ENCODE measurements at places on chromosomes 3 and 15.

GRCh38 chr3:133047980-133048379 lies 9.8 kb downstream of the TMEM108 start:
- no peak for DNase-seq

GRCh38 chr3:158434412-158435038 lies 136.5 kb upstream of the MLF1 start:
- no peak for DNase-seq

DNA sequence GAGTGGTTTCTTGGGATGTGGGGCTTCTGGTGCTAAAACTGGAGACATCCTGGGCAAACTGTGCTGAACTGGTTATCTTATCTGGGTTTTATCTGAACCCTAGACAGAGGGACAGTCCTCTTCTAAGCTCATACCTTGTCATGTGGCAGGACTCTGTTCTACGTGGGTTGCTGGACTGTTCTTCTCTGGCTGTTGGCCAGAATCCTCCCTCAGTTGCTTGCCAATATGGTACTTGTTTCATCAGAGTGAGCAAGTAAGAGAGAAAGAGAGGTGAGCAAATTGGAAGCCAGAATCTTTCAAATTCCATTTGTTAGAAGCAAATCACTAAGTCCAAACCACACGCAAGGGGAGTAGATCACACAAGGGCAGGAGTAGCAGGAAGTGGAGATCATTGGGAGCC lies 291.5 kb upstream of the TBL1XR1 start:
- no peak for DNase-seq

DNA sequence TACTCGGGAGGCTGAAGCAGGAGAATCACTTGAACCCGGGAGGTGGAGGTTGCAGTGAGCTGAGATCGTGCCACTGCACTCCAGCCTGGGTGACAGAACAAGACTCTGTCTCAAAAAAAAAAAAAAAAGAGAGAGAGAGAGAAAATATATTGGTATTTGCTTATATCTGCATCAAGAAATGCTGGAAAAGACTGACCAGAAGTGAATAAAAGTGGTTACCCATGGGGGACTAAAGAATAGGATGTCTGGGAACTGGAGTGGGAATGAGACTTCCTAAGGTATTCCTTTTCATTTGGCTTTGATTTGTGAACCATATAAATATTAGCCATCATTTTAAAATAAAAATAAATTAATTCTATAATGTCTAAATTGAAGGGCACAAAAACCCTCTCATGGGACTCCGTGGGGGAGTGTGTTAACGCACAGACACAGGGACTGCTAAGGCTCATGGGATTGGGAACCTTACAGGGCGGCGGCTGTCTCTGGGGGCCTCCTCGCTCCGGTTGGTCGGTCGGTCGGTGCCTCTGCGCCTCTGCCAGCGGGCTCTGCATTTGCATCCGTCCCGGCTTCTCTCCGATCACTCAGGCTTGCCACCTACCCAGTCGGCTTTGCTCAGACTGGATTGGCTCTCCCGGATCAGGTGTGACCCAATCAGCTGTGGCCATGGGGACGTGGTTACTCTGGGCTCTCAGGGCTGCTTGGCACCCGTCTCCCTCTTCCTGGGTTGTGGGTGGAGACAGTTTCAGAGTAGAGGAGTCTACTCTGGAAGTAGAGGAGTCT lies 12.7 kb upstream of the TSPAN3 start:
- DNase-seq = peak; percentile 19

DNA sequence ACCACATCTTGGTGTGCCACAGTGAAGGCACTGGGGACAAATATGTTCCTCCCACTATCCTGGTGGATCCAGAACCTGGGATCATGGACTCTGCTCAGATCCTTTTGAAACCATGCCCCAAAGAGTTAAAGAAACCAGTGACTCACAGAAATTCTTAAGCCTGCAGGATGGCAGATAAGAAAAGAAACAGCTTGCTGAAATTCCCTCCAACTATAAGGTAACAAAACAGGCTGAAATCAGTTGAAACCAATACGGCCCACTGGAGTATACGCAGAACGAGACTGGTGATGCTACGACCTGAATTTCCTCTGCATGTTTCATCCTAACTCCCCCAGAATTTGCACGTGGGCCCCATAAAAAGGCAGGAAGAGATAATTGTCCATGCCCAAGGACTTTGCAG lies 209.6 kb downstream of the TJP1 start:
- no peak for DNase-seq

DNA sequence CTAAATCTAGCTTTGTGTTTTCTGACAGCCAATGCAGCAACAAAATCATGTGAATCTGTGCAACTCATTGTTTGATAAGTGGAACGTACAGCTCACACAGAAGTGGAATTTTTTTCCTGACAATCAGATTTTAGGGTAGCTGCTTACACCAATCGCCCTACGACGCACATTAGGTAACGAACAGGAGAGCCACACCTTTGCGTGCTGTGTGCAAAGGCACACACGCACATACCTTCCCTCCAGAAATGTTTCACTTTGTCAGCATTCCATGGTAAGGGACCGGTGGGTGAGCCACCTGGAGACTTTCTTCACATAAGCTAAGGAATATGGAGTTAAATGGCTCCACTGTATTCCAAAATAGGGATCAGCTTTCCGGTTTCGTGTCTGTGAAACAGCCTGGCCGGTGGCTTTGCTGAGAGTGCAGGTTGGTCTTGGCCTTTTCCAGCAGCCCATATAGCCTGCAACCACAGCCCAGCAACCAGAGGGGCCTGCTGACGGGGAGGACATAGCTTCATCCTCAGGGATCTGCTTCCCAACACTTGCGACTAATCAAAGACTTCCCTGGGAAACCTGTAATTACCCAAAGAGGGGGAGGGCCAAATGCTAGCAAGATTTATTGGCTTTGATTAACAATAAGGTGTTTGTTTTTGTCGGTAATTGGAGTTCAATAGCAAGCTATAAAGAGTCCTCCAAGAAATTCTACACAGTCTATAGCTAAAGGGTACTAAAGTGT lies 145.3 kb downstream of the ADAMTS17 start:
- DNase-seq = no peak

- no peak for DNase-seq
Observed at GRCh38 chr3:65466300-65466988, 572.3 kb downstream of the MAGI1 start.

DNA sequence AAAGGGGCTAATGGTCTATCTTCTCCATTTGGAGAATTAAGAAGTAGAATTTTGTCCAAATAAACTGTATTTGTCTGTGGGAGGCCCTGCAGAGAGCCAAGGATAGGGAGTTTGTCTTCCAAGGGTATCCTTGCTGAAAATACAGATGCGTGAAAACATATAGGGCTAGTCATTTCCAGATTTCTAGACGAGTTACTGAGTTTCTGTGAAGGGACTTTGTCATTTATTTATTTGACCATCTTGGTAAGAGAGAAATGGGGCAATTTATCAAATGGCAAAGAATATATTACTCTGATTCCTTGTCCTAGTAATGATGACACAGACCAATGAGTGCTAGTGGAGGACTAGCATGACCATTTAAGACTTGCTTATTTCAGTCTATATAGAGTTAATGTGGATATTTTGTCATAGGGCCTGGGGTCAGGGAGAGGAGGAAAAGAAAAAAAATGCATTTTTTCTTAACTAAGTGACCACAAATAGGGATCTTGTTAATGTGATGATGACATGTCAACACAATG lies 376.6 kb upstream of the ONECUT1 start:
- DNase-seq = no peak

DNA sequence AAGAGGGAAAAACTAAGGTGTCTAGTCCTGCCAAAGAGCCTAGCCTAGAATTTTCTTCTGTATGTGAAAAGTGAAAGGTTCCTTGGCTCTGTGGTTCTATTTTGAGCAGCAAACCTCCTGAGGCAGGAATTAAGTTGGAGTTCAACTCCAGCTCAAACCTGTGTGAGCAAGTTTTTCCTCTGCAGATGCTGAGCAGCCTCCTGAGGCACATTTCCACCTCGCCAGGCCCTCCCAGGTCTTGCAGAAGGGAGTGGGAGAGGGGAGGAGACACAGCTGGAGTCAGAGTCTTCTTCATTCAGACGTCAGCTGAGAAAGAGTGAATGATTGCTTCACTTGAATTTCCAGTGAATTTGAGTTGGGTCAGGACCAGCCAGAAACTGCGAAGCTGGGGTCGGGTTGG lies 69.5 kb upstream of the ETV5 start:
- no peak for DNase-seq

GRCh38 chr3:187935623-187936156 lies 190.4 kb upstream of the BCL6 start:
- DNase-seq = no peak

DNA sequence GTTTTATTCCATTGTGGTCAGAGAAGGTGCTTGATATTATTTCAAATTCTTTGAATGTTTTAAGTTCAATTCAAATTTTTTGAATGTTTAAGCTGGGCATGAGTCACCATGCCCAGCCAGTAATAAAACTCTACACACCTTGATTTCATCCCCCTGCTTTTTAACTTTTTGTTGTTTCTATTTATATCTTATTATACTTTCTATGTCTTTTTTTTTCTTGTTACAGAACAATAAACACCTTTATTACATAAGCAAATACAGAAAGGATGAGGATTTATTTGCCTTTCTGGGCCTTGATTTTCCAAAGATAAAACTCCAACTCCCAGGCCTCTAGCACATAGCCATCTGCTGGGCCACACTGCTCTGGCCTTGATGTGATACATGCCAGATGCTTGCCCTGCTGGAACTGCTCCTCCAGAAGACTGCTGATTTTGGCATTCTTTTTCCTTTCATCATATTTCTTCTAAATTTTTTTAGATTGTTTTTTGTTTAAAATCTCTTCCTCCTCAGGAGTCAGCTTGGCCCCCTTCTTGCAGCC lies 14.0 kb downstream of the DNAH12 start:
- no peak for DNase-seq

GRCh38 chr15:44029003-44029402 lies 166.1 kb downstream of the FRMD5 start:
- no peak for DNase-seq

GRCh38 chr3:66276705-66277274 lies 56.0 kb downstream of the SLC25A26 start:
- DNase-seq = no peak

- DNase-seq = no peak
Observed at GRCh38 chr3:195251336-195252065, 19.5 kb downstream of the XXYLT1 start.

- no peak for DNase-seq
Observed at GRCh38 chr15:78396976-78397375, 41.0 kb upstream of the IREB2 start.

DNA sequence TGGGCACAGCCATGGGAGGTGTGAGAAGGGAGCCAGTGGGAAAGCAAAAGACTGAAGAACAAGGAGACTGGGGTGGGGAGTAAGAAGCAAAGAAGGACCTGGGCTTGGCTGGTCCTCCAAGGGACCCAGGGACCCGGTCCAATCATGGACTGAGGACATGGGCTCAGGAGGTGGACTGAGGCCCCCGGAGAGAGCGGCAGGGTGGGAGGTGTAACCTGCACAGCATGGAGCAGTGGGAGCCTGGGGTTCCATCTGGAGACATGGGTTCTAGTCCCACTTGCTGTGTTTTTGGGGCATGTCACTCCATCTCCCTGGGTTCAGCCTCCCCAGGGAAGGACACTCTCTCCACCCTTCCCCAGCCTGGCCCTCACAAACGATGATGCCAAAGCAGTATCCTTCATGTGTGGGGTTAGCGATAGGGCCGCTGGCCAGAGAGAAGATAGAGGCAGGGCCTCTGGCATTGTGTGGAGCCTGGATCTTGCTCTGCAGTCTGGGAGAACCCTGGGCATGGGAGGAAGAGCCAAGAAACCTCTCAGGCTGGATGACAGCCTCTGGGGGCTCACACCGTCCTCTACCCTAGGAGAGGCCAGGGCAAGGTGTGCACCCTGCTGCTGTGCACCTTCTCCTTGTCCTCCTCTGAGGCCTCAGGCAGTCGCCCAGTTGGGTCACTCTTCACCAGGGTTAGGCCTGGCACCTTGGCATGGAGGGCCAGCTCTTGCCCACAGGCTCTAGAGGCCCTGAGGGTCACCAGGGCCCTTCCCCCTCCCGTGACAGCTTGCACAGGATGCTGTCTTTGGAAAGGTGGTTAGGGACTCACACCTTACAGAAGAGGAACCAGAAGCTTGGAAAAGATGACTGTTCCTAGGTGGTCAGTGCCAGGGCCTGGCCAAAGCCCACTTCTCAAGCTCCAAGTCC lies 26.0 kb downstream of the FBXW12 start:
- DNase-seq = no peak

- DNase-seq = peak; percentile 27
Observed at GRCh38 chr3:186825294-186825821, 17.2 kb upstream of the ADIPOQ start.

DNA sequence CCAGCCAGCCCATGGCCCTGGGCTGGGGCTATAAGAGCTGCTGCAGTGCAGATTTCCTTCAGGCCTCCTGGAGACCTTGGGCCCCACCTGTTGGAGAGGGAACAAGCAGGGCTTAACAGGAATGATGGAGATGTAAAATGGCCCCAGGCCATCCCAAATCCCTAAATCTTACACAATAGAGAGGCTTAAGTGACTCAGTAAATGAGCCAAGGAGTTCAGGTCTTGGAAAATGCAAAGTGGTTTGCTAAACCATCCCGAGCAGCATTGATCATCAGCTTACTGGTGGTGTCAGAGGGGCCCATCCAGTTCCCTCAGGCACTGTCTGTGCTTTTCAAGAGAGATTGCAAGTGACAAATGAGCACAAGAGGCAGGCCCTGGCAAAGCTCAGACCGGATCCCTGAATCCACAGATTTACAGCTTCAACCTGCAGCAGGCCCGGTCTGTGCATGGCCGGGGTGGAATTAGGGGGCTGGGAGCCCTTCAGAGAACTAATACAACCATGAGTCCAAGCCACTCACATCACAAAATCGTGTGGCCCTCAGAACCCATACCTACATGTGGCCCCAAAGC lies 325.4 kb downstream of the UACA start:
- no peak for DNase-seq

DNA sequence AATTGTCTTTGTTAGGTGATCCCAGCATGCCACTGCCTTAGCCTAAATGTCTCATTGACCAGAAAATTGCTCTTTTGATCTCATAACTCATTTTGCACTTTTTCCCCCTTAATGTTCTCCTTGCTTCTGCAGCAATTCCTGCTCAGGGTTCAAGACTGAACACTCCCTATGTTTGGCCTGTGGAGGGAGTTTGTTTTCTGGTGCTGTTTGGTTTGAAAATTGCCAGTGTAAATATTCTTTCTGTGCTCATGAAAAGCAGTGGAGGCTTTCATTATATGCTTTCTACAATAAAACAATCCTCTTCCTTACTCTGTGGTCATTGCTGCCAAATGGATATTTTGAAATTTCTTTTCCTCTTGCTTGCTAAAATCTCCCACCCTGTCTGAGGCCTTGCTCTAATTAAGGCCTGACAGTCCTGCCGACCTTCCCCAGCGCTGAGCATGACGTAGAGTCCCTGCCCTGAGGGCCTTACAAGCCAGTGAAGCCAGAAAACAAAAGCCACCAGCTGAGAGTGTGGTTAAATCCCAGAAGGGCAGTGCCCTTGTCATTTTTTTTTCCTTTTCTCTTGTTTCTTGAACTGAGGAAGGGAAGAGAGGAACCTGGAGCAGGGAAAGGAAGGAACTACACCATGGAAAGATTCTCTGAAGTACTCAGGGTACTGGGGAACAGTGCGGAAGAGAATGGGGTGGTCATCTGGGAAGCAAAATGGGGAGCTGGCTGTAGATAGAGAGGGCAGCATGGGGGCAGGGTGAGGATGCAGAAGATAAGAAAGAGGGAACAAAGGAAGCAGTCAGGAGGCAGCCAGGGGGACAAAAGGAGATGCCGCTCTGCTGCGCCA lies 24.8 kb downstream of the ZBTB38 start:
- DNase-seq = no peak

Measured in NCI-H1417 treated with DMSO at 0.1 percent for 48 hours (cell line).